ENCODE measurements at places on chromosomes 3 and 15.

DNA sequence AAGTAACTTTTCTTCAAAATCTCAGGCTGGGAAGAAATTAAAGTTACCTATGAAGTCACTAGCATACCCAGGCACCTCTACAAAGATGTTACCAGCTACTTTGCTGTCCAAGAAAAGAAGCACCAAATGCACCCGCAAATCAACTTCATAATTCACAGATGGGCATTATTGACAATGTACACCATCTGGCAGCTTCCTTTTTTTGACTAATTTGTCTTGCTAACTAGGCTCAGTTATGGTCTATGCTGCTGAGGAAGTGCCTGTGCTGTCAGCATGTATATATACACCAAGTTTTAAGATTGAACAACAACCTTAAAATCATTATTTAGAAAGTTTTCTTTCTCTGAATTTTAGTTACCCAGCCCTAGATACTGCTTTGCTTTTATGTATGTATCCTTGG, 93.8 kb downstream of the NSUN3 start:
- no peak for DNase-seq

GRCh38 chr3:9647450-9647849, 1.9 kb upstream of the MTMR14 start:
- no peak for DNase-seq

GRCh38 chr3:164852866-164853265, 225.4 kb downstream of the SI start:
- DNase-seq, result peak; percentile 8

DNA sequence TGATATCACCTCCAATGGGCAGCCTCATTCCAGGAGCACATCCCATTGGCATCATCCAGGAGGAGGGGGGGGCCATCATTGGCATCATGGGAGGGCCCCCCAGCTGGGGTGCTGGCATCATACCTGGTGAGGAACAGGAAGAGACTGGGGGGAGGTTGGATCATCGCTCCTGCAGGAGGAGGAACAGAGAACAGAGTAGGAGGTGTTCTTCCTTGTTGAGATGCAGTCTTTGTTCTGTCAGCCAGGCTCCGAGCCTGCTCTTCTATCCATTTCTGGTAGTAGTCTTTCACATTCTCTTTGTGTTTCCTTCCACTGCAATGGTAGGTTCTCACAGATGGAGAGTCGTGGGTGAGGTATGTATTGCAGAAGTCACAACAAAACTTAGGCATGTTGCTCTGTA, 16.7 kb upstream of the ERICH6 start:
- no peak for DNase-seq

DNA sequence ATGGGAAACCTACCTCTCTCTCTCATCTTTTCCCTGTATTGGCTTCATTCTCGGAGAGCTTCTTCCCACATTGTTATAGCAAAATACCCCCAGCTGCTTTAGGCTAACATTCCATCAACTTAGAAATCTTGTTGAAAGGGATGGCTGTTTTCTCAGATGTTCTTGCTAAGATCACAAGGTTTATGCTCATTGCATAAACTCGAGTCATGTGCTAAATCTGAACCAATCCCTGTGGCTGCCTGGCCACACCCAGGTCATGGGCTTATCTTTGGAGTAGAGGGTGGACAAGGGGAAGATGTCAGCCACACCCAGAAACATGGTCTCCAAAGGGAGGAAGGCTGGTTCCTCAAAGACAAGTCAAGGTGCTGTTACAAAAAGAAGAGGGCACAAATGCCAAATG, 150.6 kb upstream of the UMPS start:
- no peak for DNase-seq

GRCh38 chr3:19994796-19995195, 17.3 kb downstream of the PP2D1 start:
- no peak for DNase-seq

- DNase-seq, result no peak
These were observed 613.4 kb downstream of the FOXP1 start for GRCh38 chr3:70970171-70970570.

GRCh38 chr3:135018149-135018923, 223.3 kb downstream of the EPHB1 start:
- no peak for DNase-seq

GRCh38 chr3:41220906-41221677, 21.8 kb downstream of the CTNNB1 start:
- DNase-seq, result no peak

DNA sequence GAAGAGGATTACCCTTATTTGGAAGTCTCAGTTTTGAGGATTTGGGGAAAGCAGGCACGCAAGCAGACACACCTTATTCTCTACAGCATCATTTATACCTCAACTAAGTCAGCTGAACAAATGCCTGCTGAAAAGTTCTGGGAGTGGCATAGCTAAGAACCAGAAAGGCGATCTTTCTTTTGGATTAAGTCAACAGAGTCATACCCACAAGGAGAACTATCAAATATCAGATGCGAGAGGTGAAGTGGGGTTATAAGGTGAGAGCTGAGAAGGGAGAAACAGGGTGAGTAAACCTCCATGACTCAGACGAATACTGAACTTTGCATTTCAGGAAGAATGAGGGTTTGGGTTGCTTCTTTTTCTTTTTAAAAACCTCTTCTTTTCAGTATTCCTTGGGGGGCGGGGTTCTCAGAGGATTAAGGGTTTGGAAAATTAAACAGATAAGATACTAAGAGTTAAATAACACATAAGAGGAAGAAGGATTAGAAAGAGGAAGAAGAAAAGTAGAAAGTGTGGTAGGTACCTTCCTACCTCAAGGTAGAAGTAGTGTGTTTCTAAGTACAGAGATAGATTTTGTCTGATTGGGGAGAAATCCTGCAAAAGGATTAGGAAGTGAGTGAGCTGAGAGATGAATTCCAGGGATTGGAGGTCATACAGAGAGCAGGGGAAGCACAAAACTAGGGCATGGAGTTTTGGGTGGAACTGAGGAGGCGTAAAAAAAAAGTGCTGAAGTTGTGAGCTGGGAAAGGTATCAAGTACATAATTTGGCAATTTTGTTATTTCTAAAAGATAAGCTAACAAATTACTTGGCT, 41.3 kb upstream of the ICE2 start:
- peak; percentile 36 for DNase-seq

DNA sequence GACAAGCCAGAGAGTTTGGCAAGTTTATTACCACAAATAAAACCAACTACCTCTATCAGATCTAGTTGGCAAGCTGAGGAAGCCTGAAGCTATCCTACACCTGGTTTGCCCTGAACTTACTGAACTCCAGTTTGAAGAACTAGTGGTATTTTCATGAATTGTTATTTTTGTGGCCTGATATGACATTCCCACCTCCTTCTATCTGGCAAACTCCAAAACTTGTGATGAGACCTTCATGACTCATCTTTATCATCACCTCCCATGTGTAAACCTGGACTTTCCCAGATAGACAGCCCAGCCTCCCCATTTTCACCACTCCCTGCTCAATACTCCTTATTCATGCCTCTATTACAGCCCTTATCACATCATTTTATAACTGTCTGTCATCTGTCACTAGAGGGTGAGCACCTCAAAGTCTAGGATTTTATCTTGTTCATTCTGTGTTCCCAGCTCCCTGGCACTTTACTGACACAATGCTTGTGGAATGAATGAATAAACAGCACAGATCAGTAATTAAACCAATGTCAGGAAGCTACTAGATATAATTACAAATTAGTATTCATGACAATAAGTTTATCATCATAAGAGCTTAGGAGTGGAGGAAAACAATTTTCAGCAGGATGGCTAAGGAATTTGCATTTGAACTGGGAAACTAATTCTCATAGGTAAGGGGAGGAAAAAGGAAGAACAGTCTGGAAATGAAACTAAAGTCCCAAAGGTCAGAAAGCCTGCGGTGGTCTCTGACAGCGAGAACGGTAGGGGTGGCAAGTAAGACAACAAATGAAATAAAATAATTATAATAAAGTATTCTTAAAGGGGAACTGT, 13.2 kb upstream of the TRANK1 start:
- peak; percentile 1 for DNase-seq

DNA sequence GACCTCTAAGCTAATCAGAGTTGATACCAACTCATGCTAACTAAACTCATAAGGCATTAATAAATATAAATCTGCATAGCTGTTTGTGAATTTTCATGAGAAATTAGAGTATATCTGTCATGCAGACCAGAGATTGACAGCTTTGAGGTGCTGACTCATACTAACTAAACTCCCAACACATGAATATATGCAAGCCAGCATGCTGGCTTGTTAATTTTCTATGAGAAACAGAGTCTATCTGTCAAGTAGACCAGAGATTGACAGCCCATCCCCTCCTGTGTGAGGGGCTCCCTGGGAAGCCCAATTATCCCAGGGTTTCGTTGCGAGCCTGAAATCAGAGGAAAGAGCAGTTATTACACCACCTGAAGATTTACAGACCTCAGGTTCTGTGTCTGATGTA, 69.3 kb downstream of the CD47 start:
- DNase-seq, result peak; percentile 20

- DNase-seq, result peak; percentile 72
These were observed 86.5 kb upstream of the MYZAP start for GRCh38 chr15:57505056-57505715.

DNA sequence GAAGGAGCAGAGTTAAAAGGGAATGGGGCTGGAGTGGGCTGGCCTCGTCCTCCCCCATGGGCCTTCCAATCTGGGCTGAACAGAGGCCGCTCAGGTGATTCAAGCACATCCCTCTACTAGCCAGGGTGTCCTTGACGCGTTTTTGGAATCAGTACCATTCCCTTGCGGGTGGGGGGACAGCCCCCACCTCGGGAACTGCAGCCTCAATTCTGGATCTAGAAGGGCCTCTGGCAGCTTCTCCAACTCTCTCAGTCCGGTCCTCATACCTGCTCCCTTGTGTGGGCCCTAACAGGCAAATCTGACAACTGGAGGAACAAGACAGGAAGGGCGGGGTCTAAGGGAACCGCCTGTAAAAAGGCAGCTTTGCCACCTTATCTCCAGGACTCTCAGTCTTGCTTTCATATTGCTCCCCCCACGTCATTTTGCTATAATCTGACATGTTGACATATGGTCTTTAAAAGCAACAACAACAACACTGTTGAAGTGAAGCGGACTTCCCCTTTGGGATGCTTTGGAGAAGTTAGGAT, 802 bp upstream of the CHRNB4 start:
- DNase-seq, result no peak

- no peak for DNase-seq
These were observed 100.3 kb downstream of the MYLK start for GRCh38 chr3:123783811-123784210.

DNA sequence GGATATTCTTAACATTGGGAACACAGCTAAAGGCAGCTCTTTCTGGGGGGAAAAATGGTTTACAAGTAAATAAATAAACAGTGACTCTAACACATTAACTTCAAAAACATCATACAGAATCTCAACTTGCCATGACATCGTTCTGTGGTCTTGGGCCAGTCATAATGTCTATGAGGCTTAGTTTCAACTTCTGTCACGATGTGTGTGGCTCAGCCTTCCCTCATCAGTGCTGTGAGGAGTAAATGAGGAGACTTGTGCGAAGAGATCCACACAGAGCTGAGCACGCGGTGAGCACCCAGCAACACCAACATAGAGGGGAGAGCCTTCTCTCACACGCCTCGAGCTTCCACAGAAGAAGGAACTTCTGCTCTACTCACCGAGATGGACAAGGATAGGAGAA, 49.0 kb downstream of the DZIP1L start:
- DNase-seq, result no peak

- peak; percentile 53 for DNase-seq
These were observed 461 bp downstream of the SECISBP2L start for GRCh38 chr15:49045751-49046219.

GRCh38 chr3:115254492-115255196, 107.6 kb upstream of the ZBTB20 start:
- no peak for DNase-seq

Measured in DMS53 (cell line).